ENCODE measurements at places on chromosomes 12 and 14.

DNA sequence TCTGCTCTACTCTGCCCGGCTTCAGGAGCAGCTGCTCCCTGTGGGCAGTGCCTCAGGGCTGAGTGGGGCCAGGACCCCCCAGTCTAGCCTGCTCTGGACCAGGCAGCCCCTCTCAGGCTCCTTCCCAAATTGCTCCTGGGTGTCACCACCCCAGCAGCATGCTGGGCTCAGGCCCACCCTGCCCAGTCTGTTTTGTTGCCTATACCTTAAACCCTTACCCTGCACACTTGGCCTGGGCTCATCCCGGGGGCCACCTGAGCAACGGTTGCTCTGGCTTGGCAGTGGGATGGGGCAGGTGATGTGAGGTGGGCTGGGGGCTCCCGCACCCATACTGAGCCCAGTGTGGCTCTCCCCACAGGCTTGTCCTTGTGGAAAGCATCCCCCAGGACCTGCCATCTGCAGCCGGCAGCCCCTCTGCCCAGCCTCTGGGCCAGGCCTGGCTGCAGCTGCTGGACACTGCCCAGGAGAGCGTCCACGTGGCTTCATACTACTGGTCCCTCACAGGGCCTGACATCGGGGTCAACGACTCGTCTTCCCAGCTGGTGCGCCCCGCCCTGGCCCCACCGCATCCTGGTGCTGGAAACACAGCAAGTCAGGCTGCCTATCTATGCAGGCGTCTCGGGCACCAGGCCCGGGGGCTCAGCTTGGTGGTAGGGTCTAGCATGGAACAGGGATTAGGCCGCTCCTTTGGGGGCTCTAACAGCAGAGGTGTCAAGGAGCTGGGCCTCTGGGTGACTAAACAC, 3.9 kb downstream of the PLD4 start:
- DNase-seq: no peak

DNA sequence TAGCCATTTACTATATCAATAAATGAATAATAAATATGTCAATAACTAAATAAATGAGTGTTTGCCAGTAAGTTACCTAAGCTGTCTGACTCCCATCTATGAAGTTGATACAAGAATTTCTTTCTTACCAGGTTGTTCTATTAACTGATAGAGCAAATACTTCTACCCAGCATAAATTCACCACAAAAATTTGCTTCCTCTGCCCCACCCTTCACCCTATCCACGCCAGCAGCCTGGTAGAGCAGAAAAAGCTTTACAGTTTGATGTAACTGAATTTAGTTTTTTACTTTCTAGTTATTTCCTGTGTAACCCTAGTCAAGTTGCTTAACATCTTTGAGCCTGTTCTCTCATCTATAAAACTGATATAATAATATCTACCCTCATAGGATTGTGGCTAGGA, 94.9 kb upstream of the SLC16A7 start:
- DNase-seq: no peak

DNA sequence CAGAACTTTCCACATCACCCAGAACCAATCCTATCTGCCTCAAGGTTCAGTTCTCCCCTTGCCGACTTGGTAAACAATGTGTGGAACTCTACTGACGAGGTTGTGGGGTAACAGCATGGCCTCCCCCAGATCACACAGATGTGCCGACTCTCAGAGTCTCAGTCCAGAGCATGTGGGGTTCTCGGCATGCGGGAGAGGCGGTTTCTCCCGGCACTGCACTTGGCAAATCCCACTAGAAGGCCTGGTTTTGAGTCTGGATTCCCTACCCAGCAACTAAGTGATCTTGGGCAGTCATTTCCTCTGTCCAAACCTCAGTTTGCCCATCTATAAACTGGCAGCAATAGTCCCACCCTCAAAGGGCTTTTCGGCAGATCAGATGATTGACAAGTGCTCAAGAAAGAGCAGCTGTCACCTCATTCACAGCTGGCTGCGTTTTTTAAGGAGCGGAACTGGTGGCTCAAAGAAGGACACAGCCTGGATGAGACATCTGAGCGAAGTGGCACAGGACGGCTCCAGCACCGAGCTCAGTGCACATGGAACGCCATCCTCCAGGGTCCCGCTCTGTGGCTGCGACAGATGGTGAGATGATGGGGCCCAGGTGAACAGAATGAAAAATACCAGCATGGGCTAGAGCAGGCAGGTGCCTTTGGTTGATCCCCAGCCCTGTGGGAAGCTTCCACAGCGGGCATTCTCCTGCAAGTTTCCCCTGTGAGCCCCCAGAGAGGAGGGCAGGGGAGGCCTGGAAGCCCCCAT, 7.3 kb downstream of the TESC start:
- DNase-seq: no peak

GRCh38 chr12:87439990-87440827, 589.0 kb downstream of the C12orf50 start:
- no peak for DNase-seq

- no peak for DNase-seq
Measured at GRCh38 chr12:103647267-103647666, 60.2 kb downstream of the STAB2 start.

DNA sequence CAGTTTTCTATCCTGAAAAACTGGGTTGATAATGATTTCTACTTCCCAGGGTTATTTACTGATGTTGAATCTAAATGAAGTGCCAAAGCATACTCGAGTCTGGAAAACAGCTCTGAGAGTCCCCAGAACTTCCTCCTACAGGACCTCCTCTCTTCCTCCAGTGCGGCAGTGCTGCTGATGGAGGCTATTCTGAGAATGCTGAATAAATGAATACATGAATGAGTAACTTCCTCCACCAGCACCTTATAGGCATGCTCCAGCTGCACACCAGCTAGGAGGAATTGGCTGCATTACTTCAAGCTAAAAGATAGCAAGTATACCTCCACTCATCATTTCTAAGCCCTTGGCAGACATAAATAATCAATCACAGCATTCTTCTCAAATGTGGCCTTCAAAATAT, 448.8 kb upstream of the CCDC196 start:
- DNase-seq: no peak

DNA sequence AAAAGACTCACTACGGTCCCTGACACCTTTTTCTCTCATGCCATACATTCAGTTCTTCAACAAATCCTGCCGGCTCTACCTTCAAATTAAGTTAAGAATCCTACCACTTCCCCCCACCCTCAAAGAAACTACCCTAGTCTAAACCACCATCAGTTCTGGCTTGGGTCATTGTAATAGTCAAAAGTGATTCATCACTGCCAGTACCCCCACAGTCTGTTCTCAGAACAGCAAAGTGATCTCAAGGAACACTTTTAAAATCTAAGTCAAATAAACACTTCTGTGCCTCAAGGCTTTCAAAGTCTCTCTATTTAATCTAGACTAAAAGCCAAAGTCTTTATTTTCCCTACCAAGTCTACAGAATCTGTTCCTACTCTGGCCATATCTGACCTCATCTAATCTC, 12.0 kb upstream of the FAM234B start:
- no peak for DNase-seq

DNA sequence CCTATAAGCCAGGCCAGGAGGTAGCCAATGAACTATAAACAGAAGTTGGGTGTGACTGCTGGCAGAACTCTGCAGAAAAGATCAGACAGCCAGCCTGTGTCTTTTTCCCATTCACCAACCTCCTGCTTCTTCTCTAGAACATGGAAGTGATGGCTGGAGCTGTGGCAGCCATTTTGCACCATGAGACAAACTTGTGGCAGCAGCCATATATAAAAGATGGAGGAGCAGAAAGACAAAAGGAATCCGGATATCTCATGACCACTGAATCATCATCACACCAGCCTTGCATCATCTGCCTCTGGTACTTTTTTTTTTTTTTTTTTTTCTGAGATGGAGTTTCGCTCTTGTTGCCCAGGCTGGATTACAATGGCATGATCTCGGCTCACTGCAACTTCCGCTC, 8.7 kb downstream of the BEGAIN start:
- DNase-seq: no peak

DNA sequence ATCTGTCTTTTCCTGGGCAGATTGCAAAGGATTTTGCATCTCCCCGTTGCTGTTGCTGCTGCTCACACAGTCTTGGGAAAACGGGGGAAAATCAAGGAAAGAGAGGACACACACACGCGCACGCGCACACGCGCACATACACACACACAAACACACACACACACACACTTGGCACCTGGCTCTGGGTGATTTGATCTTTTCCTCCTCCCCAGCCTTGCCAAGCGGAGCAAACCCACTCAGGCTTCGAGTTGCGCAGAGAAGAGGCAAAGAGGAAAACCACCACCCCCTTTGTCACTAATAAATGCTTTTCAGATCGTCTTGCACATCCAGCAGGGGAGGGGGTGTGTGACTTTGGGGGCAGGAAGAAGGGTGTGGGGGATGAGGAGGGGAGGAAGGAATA, 965 bp upstream of the NOS1 start:
- DNase-seq: no peak

DNA sequence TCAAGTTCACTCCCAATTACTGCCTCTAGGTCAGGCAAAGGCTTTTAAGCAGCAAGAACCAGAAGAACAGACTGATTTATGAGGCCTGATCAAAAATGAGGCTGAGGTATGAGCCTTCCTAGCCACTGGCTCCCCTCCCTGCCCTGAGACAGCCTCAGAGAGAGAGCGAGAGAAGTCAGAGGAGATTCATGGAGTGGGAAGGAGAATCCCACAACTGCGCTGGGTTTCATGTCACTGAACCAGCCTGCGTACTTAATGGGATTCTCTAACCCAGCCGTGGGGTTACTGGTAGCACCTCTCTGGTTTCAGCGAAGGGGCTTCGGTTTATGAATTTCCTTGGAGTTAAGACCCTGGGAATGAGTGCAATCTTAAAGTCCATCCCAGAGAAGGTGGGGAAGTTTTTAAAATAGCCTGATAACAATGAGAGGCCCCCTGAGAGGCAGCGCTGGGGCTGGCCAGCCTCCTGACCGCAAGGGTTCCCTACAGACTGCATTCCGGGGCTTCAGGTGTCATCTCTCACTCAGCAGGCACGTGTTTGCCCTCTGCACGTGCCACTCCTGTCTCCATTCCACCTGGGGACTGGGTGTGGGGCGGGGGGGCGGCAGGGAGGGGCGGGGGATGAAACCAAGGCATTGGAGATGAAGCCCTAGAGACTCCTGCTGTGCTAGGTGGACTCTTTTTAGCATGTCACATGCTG, 6.1 kb upstream of the GPRC5A start:
- DNase-seq: no peak

DNA sequence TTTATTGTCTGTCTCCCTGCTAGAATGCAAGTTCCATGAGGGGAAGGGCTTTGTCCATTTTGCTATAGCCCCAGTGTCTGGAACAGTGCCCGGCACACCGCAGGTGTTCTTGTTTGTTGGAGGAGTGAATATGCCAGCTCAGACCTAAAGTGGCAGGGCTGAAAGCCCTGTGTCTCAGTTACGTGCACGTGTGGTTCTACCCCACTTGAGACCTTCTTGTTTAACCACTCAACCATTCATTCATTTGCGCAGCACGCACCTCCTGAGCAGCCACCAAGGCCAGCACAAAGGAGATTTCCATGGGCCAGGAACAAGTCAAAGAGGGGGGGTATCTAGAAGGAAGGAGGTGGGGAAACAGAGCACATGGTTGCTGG, 338.0 kb upstream of the FKBP4 start:
- DNase-seq: no peak

DNA sequence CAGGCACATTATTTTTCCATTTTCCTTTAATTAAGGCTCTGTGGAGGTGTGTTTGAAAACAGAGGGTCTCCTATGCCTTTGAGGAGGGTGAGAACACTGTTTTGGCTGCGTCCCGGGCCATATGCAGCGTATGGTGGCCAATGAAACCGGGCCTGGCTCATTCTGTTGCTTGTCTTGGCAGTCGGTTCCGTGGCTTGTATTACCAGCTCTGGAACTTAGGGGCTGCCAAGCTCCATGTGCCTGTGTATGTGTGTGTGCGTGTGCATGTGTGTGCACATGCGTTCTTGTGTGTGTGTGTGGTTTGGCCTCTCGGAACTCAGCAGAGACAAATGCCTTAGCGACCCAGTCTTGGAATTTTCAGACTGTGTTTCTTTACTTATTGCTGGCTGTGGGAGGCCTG, 2.7 kb downstream of the JDP2 start:
- no peak for DNase-seq

DNA sequence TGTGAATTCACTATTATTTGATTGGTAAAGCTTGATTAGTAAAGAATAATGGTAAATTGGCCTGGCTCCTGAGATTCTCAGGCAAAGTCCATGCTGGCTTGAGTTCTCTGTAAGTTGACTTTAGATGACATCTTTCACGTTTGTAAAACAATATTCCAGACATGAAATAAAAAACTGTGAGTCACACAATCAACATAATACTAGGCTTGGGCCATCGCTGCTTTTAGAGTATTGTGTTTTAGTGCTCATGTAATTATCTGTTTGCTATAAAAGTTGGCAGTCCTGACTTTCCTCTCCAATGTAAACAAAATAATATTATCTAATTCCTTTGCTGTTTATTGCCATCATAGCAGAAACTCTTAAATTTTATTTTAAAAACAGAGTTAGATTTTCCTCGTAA, 3.9 kb upstream of the TBC1D30 start:
- no peak for DNase-seq
